HT-29 (cell line): ENCODE measurements at places on chromosomes 7 and 10. TPM values are rescaled to one million over a fixed set of nuclear protein-coding genes. Genes with fewer than 3 reads are reported as not detected.
A peak's percentile ranks its signal among the peaks of the same experiment; 100 is the strongest.

The FLNC gene
- 0.03 and 0.05 TPM in 2 replicates for total RNA-seq

The ANKRD26 gene
- 1.8 and 2.4 TPM in 2 replicates for total RNA-seq

The RASA4 gene
- total RNA-seq = 26.0 and 43.0 TPM in 2 replicates

DNA sequence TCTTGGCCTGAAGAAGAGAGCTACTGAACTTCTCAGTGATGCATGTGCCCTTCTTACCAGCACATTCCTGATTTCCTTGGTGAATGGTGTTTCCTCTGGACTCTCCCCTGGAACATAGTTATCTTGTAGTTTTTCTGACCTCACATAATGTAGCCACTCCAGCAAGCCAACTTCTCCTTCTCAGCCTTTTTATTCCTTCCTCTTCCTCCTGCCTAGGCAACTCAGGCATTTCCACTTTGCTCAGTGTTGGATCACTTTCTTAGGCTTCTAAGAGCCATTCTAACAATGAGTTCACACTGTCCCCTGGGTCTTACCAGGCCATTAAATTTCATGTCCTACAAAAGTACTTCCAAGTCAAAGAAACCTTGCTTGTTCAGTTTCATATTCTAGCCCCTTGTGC lies 3.6 kb upstream of the PTTG1IP2 start:
- DNase-seq = no peak

GRCh38 chr7:122535086-122535485 lies 163.8 kb downstream of the RNF133 start:
- DNase-seq = no peak

GRCh38 chr7:8480527-8480926 lies 47.1 kb downstream of the NXPH1 start:
- DNase-seq = peak; percentile 44

The NACAD gene
- total RNA-seq = 0.10 and 0.43 TPM in 2 replicates

DNA sequence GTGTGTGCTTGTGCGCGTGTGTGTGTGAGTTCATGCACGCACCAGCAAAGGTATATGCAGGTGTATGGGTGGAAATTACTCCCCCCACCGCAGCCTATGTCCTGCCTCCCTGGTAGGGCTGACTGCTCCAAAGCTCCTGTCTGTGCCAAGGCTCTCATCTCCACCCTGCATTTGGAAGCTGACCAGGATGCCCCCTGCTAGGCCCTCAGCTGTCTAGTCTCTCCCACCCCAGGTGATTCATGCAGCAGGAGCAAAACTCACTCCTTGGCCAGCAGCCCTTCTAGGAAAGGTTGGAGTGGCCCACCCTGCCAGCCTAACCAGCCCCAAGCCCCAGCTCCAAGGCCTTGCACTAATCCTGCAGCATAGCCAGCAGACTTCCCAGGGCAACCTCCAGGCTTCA lies 148.4 kb downstream of the GRID1 start:
- no peak for DNase-seq

The ADCY1 gene
- total RNA-seq = not detected in 2 replicates

DNA sequence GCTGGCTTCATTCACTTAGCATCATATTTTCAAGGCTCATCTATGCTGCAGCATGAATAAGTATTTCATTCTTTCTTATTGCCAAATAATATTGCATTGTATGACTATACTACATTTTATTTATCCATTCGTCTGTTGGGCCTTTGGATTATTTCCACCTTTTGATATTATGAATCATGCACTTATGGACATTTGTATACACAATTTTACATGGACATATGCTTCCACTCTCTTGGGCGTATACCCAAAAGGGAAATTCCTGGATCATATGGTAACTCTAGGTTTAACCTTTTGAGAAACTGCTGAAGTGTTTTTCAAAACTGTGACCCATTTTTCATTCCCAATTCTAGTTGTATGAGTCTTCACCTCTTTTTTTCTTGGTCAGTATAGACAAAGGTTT lies 80.3 kb upstream of the GNAI1 start:
- no peak for DNase-seq

GRCh38 chr10:48496831-48497779 lies 107.8 kb downstream of the ARHGAP22 start:
- DNase-seq = peak; percentile 25

The SMO gene
- total RNA-seq = not detected in 2 replicates

- no peak for DNase-seq
Observed at GRCh38 chr10:22436526-22436892, 91.2 kb downstream of the SPAG6 start.

- no peak for DNase-seq
Observed at GRCh38 chr10:103667356-103667755, 173.9 kb downstream of the NEURL1 start.

- DNase-seq = no peak
Observed at GRCh38 chr7:128845475-128845874, 15.3 kb downstream of the FLNC start.

The PLXDC2 gene
- total RNA-seq = 0.76 and 1.2 TPM in 2 replicates

GRCh38 chr7:7018290-7018689 lies 164.1 kb upstream of the C1GALT1 start:
- DNase-seq = peak; percentile 23

The AQP1 gene
- 8.2 and 9.8 TPM in 2 replicates for total RNA-seq

The SLC13A1 gene
- not detected in 2 replicates for total RNA-seq

- no peak for DNase-seq
Observed at GRCh38 chr7:31418928-31419327, 78.4 kb upstream of the NEUROD6 start.

DNA sequence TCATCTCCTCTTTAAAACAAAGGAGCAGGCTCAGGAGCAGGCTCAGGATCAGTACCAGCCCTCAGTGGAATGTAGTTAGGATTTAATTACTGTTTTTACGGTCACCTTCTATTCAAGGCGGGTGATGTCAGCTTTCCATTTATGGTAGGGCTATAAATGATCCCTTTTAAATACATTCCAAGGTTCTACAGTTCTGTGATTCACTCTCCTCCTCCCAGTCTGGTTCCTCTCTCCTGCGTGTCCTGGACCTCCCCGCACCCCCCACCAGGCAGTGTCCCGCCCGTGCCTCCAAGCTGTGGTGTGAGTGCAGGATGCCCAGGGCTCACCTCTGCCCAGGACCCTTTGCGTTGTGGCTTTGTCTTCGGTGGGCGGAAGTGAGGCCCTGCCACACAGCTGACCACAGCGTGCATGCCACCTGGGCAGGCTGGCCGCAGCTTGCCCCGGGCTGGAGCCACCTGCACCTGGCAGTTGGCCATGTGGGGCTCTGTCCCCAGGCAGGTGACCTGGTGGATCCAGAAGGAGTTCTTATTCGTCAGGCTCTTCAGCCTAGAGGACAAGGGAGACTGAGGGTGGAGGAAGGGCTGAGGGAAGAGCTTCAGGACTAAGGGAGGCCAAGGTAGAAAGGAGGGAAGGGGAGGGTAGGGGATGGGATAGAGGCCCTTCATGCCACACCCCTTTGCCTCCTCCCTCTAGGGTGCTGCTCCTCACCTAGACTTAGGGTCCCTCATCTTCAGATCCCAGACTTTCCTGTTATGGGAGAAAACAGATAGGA lies 9.1 kb downstream of the LOXL4 start:
- DNase-seq = peak; percentile 67

- DNase-seq = no peak
Observed at GRCh38 chr7:2175091-2175490, 57.7 kb downstream of the MAD1L1 start.

- peak; percentile 14 for DNase-seq
Observed at GRCh38 chr10:75508814-75509306, 77.4 kb downstream of the LRMDA start.

DNA sequence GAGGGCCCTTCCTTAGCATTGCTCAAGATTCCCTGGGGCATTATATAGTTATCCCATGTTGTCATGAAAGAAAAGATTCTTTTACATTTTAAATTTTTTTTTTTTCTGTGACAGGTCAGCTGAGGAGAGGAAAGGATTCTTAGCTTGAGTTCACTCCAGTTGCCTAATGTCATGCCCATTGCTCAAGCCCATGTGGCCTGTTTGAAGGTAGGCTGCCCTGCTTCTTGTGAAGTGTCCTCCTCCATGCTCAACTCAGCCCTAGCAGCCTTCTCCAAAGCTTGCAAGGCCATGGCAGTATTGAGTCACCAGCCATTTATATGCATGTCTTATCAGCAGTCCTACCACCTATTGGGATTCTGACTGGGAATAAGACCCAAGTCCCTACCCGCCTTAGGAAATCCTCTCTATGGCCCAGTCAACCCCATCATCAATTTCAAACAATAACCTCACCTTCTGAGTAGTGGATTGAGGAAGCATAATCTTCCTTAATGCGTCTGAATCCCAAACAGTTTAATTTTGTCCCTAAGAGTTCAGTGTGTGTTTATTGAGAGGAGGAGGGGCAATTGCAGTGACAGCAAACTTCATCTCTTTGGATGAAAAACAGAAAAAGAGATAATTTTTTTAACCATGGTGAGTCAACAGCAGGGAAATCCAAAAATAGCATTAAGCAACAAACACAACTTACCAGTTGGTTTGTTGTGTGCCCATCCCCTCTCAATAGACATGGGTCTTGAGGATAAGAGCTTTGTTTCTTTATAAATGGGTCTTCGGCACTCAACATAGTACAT lies 38.6 kb upstream of the WASL start:
- DNase-seq = no peak

The FAM171A1 gene
- total RNA-seq = not detected in 2 replicates

GRCh38 chr10:111481866-111482265 lies 405.0 kb downstream of the ADRA2A start:
- no peak for DNase-seq

- DNase-seq = no peak
Observed at GRCh38 chr10:75246506-75246905, 10.7 kb upstream of the COMTD1 start.

DNA sequence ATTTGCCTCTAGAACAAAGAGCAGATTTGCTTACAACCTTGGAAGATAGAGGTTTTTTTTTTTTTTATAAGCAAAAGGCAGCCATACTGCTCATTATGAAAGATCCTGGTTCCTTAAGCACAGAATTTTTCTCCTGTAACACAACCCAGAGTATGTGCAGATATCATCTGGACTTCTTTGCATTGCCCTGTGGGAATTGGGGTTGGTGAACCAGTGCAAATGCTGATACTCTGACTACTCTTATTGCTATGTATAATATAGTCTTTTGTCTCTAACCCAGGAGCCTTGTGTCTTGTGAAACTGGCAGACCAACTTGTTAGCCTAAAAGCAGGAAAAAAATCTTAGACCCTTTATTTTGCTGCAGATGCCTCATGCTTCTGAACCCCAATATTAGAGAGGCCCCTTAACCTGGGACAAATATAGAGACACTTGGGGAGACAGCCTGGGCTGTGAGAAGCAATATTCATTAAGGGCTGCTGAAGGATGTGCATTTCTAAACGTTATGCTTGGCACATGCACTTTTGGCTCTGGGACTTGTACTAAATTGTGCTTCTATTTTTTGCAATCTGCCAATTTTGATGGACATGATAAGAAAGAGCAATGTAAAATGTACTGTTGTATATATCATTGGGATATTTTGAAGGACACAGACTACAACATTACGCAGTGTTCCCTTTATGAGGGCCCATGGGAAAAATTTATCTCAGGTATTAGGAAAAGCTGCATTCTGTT lies 78.9 kb downstream of the ANLN start:
- DNase-seq = no peak

GRCh38 chr10:17981766-17982380 lies 30.2 kb downstream of the SLC39A12 start:
- no peak for DNase-seq

- DNase-seq = no peak
Observed at GRCh38 chr10:82394122-82394521, 519.1 kb downstream of the NRG3 start.

DNA sequence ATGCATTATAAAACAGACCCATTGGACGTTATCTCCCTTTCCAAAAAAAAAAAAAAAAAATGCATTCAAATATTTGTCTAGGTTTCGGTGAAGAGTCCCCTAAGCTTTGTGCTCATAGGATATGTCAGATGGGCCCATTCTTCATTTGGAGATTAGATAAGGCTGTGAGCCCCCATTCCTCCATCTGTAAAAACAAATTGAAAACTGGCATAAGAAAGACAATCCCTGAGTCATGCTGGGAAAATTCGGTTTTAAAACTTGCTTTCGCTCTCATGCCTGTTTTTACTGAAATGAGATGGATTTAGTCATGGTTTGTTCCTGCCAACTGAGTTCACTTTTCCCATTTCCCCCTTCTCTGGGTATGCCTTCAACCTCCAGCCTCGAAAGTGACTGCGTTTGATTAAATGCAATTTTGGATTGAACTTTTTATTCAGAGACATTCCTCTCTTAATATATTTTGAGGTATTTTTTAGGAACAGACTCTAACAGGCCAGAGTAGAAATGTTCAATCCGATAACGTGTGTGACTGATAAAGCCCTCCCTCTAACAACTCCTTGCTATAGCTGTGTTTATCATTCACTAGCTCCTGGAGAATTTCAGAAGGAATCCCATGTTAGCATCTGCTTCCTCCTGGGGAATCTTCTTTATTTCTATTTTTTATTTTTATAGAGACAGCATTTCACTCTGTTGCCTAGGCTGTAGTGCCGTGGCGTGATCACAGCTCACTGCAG lies 190.9 kb upstream of the LYZL2 start:
- no peak for DNase-seq

GRCh38 chr10:14705548-14706230 lies 69.0 kb downstream of the FAM107B start:
- DNase-seq = no peak

- DNase-seq = no peak
Observed at GRCh38 chr10:50809596-50809995, 69.9 kb downstream of the ASAH2B start.

- no peak for DNase-seq
Observed at GRCh38 chr10:49550563-49550962, 11.6 kb upstream of the ERCC6 start.

GRCh38 chr10:125157505-125157904 lies 2.9 kb downstream of the CTBP2 start:
- peak; percentile 57 for DNase-seq

- DNase-seq = no peak
Observed at GRCh38 chr10:36489611-36490228, 635.7 kb upstream of the ANKRD30A start.

- no peak for DNase-seq
Observed at GRCh38 chr10:62590306-62590705, 214.2 kb upstream of the ADO start.

DNA sequence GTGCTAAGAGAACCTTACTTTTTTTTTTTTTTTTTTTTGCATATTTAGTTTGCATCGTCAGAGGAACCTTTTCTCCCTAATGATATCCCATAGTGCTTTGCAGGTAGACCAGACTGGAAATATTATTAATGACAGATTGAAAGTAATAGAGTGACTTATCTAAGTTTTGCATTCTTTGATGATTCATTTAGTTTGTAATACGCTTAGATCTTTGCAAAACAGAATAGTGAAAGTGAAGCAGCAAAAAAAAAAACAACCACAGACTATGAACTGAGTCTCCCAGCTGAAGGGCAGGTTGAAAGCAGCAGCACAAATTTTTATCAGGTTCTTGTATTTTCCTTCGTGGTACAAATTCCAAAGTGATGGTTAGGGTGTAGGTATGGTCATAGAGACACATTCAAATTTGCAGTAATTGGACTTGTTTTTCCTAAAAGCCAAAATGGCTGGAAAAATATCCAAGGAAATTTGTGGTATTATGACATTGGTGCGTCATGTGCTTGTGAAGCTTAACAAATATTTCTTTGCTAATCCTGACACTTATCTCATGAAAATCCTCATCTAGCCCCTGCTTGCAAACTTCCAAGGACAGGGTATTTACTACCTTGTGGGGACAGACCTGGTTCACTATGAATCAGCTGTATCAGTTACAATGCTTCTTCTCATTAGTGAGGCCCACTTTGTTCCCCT lies 81.8 kb upstream of the CREB5 start:
- DNase-seq = no peak
